ENCODE measurements at places on chromosomes 12 and 14.

DNA sequence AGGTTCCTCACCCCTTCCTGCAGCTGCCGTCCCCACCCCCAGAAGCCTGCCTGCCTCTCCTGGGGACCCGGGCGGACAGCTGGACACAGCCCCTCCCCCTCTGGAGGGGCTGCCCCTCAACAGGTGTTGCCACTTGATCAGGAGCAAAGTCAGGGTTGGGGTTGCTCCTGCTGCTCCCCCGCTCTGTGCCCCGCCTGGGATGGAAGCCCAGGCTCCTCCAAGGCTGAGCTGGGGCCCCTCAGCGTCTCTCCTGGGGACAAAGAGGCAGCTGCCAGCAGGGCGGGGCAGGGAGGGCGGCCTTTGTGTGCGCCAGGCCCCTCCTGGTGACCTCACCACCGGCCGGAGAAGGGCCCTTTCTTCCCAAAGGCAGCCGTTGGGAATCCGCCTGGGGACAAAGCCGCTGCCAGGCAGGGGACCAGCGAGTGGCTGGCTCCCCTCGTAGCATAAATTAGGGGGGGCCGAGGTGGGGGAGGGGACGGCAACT, 13.7 kb downstream of the TRMT61A start:
- DNase-seq, result no peak

DNA sequence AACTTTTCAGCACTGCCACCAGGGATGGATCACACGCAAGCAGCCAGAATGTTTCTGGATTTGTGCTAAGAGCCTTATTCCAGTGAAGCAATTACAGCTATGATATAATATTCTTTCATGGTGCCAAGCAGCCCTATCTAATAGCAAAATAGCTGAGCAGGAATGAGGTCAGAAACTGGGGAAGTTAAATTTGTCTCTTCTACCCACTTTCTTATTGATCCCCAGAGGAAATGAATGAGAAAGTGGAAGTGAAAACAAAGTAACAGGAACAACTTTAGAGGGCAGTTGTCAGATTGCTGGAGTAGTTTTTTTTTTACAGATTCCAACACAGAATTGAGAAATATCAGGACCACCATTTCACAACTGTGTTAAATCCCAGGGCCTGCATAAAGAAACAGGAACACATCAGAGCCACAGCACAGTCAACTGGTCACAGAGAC, 44.8 kb downstream of the GCH1 start:
- no peak for DNase-seq

- DNase-seq, result no peak
Observed at GRCh38 chr14:36506732-36507614, 13.1 kb downstream of the NKX2-1 start.

- no peak for DNase-seq
Observed at GRCh38 chr12:54053003-54053750, 458 bp upstream of the HOXC4 start.

DNA sequence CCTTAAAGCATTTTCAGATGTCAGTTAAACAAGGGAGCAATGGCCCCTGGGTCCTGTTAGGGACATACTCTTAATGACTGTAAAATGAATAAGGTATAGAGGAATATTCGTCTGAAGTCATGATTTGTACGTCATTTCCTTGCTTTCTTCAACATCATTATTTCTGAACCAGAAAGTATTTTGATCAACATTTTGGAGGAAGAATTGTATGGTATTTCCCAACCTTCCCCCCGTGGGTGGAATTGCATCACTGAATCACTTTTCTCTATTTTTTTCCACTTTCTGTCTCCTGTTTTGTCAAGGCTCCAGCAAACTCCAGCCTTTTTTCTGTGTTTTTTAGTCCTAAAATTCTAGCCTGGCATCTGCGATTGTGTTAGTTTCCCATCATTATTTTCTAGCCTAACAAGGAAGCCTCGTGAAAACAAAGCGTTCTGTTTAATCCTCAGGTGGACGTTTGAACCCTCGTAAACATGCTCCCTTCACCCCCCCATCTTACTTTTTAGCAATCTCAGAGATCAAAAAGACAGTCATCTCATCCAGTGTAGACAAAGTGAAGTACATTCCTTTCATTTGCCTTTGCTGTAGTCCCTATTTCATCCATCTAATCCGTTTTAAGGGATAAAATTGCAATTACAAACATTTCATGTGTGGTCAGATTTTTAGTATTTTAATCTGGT, 62.3 kb downstream of the ETV6 start:
- no peak for DNase-seq

- no peak for DNase-seq
Observed at GRCh38 chr12:112285600-112286401, 96.4 kb downstream of the HECTD4 start.

DNA sequence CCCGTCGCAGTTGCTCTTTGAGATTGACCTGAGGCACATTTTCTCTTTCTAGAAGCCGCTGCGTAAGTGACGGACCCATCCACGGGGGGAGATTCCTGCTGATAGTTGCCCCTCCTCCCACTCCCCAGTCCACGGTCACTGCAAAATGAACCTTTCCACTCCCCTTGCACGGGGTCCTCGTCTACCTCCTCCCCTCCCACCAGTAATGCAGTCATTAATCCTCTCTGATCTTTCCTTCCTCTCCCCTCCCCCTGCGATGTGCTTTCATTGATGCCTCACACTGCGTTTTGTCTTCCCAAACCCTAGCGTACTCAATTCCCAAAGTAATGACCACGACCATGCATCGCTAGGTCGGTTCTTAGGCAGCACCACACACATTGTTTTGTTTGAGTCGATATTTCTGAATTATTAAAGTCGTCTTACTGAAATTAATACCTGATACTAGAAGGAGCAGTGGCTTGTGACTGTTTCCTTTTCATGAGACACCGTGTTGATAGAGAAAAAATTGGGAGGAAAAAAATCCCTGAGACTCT, 857 bp downstream of the ETNK1 start:
- DNase-seq, result no peak

DNA sequence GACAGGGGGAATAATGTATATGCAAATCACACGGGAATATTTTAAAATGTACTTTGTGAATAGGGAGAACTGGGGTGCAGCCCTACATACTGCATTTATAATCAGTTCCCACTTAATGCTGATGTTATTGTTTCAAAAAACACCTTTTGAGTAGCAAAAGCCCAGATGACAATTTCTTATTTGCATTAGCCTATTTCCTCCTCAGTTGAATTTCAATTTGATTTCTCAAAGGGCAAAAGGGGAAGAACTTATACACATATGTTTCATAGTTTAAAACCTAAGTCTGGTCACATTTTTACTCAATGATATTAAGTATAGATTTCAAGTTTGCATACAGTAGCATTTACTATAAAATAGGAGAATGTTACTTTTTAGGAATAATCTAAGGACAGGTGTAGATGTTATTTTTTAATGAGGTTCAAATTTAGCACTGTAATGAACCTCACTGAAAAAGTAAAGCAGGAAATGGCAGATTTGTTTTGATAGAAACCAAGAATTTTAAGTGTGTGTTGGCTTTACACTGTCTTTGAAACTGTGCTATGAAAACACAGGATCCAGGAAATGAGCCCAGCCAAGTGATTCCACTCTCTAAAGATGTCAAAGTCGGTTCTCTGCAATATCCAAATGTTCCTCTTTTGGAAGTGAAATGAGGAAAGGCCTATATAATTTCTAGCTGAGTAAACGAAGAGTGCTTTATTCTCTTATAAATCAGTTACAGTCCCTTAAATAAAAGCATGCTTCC, 367.4 kb downstream of the BTG1 start:
- no peak for DNase-seq

GRCh38 chr12:78928200-78929074, 63.9 kb downstream of the SYT1 start:
- DNase-seq, result peak; percentile 89

- no peak for DNase-seq
Observed at GRCh38 chr12:94145191-94145983, 3.0 kb upstream of the PLXNC1 start.

- no peak for DNase-seq
Observed at GRCh38 chr12:6548556-6548955, 7.3 kb downstream of the IFFO1 start.

DNA sequence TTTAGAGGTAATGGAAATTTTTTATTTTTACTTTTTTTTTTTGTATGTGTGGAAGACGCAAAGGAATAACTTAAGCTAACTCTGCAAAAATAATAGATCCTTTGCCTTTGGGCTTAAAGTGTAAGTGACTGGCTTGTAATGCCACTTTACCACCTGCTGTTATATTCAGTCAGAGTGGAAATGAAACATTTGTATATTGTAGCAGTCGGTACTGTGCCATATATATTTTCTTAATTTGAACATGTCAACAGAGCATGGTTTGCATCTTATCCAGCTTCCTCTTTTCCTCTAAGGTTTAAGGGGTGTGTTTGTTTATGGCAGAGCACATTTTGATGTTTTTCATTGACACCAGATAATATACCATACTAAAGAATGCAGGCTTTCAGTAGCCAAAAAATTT, 176.6 kb downstream of the TRHDE start:
- DNase-seq, result no peak

GRCh38 chr14:74018174-74018585, 908 bp downstream of the ENTPD5 start:
- peak; percentile 37 for DNase-seq

GRCh38 chr12:105931762-105932570, 206.8 kb downstream of the NUAK1 start:
- DNase-seq, result no peak

- DNase-seq, result no peak
Observed at GRCh38 chr14:61221906-61222305, 59.2 kb downstream of the TMEM30B start.

DNA sequence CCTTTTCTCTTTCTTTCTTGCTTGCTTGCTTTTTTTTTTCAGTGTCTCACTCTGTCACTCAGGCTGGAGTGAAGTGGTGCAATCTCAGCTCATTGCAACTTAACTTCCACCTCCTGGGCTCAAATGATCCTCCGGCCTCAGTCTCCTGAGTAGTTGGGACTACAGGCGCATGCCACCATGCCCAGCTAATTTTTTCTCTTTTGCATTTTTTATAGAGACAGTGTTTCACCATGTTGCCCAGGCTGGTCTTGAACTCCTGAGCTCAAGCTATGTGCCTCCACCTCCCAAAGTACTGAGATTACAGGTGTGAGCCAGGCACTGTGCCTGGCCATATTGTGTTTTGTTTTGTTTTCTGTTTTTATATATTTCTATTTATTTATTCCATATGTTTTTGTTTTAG, 461.0 kb downstream of the ADAMTS20 start:
- no peak for DNase-seq

- DNase-seq, result no peak
Observed at GRCh38 chr14:71163050-71163841, 256.0 kb downstream of the PCNX1 start.

GRCh38 chr14:66746316-66747006, 238.5 kb downstream of the GPHN start:
- peak; percentile 10 for DNase-seq

DNA sequence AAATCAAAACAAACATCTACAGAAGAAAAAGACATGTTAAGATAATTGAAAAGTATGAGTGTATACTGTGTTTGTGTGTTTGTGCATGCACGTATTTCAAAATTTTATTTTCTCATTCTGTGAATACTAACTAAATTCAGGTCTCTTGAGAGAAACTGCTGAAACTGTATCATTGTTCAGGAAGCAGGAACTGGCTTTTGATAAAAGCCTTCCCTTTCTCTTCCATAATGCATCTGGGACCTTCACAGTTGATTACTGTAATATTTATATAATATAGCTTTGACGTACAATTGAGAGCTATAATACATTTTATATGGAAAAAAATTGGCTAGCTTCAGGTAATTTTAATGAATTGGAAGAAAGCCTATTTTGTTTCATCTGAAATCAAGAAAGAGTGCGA, 993.5 kb downstream of the SLC6A15 start:
- no peak for DNase-seq

DNA sequence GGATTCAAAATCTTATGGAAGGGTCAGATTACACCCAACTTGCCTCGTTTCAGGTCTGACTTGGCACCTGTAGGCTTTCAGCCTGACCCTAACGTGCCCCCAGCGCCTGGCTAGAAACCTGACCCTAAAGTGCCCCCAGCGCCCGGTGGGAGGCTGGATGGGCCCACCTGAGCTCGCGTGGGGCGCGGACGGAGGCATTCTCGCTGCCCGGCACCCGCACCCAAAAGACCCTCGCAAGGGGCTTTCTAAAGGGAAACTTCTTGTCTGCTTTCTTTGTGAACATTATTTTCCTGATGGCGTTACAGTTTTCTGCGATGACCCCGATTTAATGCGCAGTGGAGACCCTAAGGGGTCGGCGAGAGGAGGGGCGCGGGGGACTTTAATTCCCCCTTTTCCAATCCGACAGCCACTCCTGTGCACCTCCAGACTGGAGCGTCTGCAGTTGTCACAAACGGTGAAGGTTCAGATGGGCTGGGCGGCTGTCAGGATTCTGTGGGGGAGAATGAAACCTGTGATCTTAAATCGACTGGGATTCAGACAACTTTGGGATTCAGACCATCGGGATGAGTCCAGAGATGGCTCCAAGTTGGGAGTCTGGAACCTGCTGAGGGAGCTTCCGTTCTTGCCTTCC, 751 bp upstream of the HRK start:
- no peak for DNase-seq

- no peak for DNase-seq
Observed at GRCh38 chr14:26377150-26377549, 220.7 kb downstream of the NOVA1 start.

DNA sequence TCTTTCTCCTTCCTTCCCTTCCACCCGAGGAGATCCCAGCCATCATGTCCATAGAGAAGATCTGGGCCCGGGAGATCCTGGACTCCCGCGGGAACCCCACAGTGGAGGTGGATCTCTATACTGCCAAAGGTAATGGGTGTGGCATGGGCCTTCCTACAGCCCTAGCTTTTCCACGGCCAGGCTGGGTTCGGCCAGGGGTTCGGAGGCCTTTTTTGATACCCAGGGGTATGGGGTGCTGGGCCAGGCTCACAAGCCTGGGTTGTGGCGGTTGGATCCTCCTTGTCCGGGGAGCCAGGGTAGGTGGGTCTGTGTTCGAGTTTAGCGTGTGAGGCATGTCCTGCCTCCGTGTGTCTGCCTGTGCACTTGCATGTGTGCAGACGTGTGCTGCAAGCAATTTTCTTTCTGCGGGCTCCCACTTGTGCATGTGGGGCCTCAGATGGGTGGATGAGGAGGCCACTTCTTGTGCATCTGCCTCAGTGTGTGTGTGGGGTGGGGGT, 1.5 kb downstream of the ENO2 start:
- DNase-seq, result no peak

GRCh38 chr14:44989497-44990440, 27.8 kb downstream of the TOGARAM1 start:
- DNase-seq, result no peak

GRCh38 chr14:100072783-100073346, 7.6 kb downstream of the EVL start:
- no peak for DNase-seq

- no peak for DNase-seq
Observed at GRCh38 chr12:127101076-127101475, 1165.9 kb upstream of the TMEM132C start.

GRCh38 chr14:103428723-103429556, 43.7 kb downstream of the MARK3 start:
- no peak for DNase-seq

DNA sequence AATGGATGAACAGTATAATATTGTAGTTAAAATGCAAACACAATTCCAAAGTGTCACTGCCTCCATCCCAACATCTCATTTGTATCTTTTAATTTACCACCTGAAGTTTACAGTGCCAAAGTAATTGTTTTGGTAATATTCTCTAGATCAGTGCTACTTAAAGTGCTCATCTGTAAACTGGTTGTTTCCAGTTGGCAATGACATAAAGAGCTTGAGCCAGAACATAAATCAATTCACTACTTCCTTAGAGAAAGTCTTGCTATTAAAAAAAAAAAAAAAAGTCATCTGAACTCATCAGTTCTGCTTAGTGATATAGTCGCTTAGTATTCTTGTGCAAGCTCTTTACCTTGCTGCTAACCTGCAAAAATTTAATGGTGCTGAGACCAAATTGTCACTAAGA, 16.4 kb downstream of the PLCZ1 start:
- no peak for DNase-seq

- no peak for DNase-seq
Observed at GRCh38 chr14:103500148-103500990, 22.3 kb downstream of the CKB start.

Measured in epithelial cell of prostate (primary cell).